ENCODE measurements at places on chromosomes 5 and 9.

DNA sequence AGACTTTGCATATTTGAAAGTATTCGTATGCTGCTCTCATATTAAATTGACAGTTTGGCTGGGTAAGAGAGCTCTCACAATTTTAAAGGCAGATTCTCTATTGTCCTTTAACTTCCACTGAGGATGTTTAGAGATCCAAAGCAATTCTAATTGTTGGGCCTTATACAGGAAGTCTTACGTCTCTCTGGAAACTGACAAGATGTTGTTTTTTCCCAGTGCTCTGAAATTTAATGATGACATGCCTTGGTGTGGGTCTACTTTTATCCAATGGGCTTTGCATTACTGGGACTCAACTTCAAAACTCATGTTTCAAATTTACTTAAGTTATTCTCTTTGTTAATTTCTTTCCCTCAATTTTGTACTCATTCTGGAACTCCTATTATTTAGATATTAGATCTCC, 191.5 kb downstream of the SNX18 start:
- DNase-seq = no peak

DNA sequence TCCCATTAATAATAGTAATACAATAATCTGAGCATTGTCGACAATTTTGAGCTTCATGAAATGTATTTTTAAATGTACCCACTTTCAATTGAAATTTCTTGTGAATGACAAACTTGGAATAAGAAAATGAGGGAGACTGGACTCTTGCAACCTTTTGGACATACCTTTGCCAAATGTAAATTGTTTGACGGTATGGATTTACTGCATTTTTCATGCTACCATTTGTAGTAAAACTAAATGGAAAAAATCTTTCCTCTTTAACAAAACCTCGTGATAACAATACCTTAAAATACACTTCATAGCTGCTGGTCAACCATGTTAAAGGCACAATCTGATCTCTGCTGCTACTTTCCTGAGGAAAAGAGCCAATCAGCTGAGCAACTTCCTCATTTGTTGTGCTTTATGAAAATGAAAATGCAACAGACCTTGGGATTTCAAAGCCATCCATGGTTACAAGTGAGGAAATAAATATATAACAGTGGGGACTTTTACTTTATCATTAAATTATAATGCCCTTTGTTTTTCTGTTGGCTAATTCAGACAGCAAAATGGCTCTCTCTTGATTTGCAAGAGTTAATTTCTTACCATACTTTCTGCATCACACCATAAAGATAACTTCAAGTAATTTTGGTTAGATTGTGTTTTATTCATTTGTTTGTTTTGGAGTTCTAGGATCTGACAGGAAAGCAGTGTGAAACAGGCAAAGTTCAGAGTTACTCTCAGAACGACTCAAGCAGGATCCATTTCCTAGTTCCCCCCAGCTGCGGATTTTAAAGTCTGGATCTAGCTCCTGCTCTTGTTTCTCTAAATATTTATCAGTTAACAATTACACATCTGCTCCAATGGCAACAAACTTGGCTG, 1.1 kb downstream of the ALDH1A1 start:
- no peak for DNase-seq

DNA sequence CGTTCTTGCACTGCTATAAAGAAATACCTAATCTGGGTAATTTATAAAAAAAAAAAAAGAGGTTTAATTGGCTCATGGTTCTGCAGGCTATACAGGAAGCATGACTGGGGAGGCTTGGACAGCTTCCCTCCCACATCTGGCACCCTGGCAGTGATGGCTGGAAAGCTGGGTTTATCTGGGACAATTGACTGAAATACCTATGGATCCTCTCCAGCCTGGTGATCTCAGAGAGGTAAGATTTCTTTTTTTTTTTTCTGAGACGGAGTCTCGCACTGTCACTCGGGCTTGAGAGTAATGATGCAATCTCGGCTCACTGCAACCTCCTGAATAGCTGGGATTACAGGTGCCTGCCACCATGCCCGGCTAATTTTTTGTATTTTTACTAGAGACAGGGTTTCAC, 22.7 kb upstream of the UGCG start:
- no peak for DNase-seq

GRCh38 chr5:57805732-57806131, 323.1 kb upstream of the ACTBL2 start:
- no peak for DNase-seq

- DNase-seq = no peak
These were observed 180.0 kb downstream of the KIF4B start for GRCh38 chr5:155193483-155194107.

DNA sequence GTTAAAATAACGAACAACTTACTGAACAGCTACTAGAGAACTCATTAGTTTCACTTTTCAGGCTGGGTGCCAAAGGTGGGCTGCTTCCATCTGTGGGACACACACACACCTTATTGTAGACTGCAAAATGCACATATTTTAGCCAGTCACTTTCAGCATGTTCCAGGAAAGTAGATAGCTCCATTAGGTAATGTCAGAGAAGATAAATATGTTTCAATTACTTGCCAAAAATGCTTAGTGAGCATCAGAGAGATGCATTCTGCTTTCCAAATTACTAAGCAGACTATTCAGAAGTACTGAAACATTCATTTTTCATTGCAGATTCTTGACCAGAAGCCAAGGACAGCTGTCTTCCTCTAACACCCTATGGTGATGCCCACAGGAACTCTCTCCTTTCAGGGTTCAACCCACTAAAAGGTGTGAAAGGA, 56.2 kb upstream of the APC start:
- DNase-seq = no peak

DNA sequence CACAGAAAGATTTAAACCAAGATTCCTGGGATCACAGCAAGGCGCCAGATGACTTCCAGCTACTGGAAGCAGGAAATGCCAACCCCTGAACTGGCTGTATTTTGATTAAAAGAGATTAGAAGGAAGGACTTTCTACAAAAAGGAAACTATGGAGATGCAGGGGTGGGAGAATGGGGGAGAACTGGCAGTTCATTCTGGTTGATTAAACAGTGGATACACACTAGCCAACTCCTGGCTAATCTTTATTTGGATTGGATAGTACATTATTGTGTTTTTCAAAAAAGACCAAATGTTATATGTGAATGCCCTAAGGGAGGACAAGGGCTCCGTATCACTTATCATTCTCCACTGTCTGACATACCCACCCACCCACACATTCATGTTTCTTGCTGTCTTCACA, 93.2 kb downstream of the CDO1 start:
- no peak for DNase-seq
